Fibroblast of skin of back (primary cell): ENCODE measurements at places on chromosomes 7 and 10.

- DNase-seq = peak; percentile 96
These were observed 7.1 kb upstream of the BTBD16 start for GRCh38 chr10:122263971-122264370.

- DNase-seq = peak; percentile 67
These were observed 97.9 kb downstream of the WDR11 start for GRCh38 chr10:120948889-120949608.

- no peak for DNase-seq
These were observed 80.3 kb downstream of the HDAC9 start for GRCh38 chr7:18575622-18576572.

GRCh38 chr10:77970869-77971803 is 44.6 kb upstream of the DLG5 start:
- peak; percentile 96 for DNase-seq

DNA sequence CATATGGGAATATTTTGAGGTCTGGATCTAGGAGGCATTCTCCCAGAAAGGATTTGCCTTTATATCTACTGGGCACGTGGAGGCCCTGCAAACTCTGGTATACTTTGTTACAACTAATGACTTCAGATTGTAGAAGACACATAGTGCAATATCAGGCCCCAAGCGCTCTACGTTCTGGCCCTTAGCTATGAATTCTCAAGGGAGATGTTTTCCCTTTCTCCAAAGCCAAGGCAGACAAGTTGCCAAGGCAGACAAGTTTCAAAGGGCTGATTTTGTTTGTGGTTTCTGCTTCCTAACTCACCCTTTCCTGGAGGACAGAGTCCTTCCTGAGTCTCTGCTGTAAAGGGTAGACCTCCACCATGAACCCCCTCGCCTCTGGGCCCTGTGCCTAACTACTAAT is 99.4 kb upstream of the CTTNBP2 start:
- DNase-seq = no peak

DNA sequence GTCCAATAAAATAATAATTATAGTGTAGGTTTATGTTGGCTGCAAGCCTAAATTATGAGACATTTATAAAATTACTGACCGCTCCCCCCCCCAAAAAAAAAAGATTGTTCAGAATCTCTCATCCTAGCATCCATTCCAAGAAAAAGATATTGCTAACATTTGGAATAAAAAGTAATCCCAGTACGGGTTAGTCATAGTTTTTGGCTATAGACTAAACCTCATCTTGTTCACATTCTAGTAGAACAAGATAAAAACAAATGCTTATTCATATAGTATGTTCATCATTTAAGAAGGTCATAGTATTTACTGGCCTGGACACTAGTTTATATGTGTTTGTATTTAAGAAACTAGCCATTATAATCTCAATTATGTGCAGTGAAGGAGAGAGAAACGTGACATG is 44.0 kb downstream of the ADK start:
- DNase-seq = peak; percentile 44

GRCh38 chr10:102480396-102480795 is 22.1 kb downstream of the ACTR1A start:
- no peak for DNase-seq

DNA sequence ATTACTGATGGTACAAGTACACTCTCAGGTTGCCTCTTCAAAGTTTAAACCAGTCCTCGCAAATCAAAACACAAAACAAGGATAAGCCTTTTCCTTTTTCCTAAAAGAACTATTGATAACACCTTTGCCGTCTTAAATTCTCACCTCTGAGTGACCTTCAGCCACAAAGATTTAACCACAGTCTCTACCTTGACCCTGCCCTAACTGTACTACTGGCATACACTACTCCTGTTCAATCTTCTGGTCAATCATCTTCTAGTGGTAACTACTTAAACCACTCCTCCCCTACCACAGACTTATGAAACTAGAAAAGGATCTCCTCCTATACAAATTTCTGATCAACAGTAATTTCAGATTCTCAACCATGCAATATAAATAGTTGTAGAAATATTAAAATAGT is 15.1 kb downstream of the UPF2 start:
- DNase-seq = no peak

- no peak for DNase-seq
These were observed 63.5 kb downstream of the GRK5 start for GRCh38 chr10:119270762-119271366.

DNA sequence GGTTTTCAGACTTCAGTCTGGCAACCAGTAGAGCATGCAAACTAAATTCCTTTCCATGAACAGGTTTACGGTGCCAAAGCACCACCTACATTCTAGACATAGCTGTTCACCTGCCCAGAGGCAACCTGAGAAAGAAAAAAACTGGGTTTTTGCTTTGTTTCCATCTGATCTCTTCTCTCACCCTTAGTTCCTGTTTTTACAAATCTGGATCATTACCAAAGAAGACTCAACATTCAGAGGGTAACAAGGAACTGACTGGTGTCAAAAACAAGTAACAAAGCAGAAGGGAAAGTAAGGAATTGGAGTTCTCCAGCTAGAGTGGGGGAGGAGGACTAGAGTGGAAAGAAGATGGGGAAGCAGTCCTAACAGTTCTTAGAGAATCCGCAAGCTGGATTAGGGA is 36.4 kb downstream of the CPVL start:
- DNase-seq = no peak

- no peak for DNase-seq
These were observed 84.3 kb downstream of the LANCL2 start for GRCh38 chr7:55449205-55449991.

GRCh38 chr10:88343761-88344484 is 239.2 kb downstream of the RNLS start:
- DNase-seq = no peak

DNA sequence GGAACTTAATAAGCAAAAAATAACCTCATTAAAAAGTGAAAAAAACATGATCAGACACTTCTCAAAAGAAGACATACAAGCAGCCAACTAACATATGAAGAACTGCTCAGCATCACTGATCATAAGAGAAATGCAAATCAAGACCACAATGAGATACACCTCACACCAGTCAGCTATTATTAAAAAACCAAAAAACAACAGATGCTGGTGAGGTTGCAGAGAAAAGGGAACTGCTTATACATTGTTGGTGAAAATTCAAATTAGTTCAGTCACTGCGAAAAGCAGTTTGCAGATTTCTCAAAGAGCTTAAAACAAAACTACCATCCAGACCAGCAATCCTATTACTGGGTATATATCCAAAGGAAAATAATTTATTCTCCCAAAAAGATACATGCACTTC is 513.3 kb downstream of the MDFIC start:
- DNase-seq = no peak

- DNase-seq = no peak
These were observed 2.4 kb downstream of the MEPCE start for GRCh38 chr7:100432053-100432452.

DNA sequence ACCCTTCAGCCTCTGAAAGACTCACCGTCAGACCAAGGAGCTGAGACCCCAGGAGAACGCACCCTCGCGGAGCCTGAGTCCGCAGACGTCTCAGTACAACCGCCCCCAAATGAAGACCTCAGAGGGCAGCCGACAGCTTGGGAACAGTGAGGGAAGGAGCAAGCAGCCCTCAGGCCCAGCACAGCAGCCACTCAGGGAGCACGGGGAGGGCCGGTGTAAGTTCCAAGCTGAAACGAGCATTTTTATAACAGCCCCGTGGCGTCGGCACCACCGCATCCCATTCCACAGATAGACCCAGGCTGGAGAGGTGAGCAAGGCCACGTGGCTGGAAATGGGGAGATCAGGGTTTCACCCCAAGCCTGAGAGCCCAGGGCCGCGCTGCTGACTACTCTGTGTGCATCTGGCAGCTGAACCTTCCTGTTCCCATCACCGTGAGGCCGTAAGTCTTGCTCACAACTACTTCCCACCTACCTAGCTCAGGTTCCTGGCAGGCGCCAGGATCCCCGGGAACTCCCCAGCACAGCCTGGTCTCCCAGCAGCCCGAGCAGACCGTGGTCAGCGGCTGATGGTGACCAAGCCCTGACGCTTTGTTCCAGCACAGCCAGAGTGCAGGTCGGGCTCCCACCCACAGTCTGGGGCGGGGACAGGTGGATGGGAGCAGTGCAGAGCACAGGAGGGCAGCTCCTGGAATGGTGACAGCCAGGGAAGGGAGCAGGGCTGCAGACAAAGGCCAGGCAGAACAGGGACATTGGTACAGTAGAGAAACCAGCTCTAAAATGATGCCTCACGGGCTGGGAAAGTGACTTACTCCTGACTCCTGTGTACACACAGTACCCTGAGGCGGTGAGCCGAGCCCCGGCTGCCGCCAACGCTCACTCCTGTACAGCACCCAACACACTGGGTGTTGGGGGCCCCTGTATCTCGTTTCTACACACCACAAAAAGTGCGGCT is 6.1 kb upstream of the NOM1 start:
- no peak for DNase-seq

- no peak for DNase-seq
These were observed 237.4 kb downstream of the WDR11 start for GRCh38 chr10:121088524-121088923.

GRCh38 chr7:148712678-148713329 is 14.1 kb downstream of the CUL1 start:
- peak; percentile 13 for DNase-seq

DNA sequence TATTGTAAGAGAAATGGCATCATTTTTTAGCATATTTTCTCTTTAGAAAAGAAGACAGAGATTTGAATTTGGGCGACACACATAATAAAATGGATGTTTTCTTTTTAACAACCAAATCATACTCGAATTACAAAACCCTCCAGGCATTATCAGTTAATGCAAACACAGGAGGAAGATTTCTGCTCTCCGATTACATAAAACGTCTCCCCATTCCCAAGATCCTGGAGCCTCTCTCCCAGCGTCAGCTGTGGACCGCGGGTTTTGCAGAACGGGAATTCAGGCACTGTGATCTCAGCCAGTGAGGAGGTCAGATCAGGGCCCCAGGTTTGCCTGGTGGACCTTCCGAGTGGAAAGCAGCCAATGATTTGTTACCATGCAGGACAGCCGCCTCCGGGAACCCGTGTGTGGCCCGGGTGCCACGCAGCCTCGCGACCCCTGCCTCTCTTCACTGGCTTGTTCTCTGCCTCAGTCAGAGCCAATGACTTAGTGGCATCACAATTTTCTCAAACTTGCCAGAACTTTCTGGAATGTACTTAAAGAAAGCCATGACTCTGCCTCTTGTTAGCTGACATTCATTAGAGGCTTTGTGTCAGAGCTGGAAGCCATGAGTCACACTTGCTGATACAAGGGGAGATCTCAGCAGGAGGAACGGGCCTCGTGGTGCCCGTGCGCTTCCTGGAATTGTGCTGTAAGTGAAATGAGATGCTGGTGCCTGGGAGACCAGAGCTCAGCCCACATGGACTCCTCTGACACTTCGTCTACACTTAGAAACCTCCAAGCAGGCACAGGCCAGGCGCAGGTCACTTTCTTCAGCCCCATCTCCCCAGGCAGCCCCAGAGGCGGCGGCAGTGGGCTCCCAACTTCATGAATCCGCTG is 246.1 kb downstream of the KLF6 start:
- peak; percentile 98 for DNase-seq

DNA sequence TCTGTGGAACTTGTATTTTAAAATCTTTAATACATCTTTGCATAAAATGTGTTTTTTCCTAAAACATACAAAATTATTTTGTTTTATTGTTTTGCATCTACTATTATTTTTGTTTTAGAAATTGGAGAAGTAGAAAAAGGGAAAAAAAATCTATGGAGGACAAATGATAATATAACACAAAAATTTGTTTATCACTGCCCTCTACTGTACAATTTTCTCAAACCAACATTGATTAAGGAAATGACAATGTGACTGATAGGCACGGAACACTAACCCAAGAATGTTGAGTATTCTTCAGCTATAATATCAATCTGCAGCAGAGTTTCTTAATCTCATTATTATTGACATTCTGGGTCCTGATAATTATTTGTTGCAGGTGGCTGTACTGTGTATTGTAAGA is 9.5 kb upstream of the ING3 start:
- peak; percentile 8 for DNase-seq

- DNase-seq = no peak
These were observed 96.1 kb downstream of the FAM53B start for GRCh38 chr10:124648131-124648475.

GRCh38 chr10:78742730-78743615 is 325.8 kb upstream of the ZMIZ1 start:
- no peak for DNase-seq

DNA sequence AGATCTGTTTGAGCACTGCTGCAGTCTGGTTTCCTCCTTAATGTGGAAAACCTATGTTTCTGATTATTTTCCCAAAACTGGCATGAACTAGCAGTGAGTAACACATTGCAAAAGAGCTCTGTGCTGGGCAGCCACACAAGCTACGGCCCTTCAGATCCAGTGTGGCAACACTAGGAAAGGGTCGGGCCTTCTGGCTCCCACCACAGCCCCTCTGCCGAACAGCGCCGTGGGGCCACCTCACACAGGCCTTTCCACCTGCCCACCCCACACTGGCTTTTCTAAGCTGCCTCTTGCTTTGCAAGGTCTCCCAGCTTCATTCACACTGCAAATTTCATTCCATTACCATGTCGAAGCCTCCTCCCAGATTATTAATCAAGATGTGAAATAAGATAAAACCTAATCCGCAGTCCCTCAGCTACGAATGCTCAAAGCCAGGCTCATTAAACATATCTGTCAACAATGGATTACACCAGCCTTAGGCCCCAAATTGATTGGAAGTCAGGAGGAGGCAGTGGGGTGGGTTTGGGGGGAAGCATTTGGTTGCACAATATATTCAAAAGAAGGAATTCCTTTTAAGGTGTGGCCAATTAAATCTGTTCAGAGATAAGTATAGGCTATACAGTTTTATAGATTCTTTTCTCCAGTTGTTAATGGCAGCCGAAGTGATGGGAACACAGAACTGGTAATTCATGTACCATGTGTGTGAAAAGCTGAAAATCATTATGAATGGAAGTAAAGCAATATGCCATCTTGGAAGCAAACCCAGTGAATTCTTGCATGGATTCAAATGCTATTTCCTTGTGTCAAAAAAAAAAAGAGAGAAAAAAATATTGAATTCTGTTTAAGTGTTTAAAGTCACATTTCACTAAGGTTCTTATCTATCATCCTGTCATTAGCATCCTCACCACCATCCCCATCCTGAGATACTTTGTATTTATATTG is 223.7 kb downstream of the MTERF1 start:
- peak; percentile 35 for DNase-seq

- DNase-seq = no peak
These were observed 26.2 kb downstream of the IKZF1 start for GRCh38 chr7:50330696-50331095.

- no peak for DNase-seq
These were observed 85.4 kb upstream of the CHCHD3 start for GRCh38 chr7:133167300-133167699.

GRCh38 chr10:124530215-124530665 is 68.6 kb downstream of the LHPP start:
- DNase-seq = peak; percentile 73

GRCh38 chr10:116014871-116015582 is 258.0 kb downstream of the GFRA1 start:
- DNase-seq = no peak

GRCh38 chr10:30014511-30014910 is 44.9 kb downstream of the JCAD start:
- DNase-seq = no peak

GRCh38 chr10:68721673-68722335 is 765 bp downstream of the CCAR1 start:
- DNase-seq = no peak
